ENCODE measurements at places on chromosomes 6 and 20. TPM values are rescaled to one million over a fixed set of nuclear protein-coding genes. Genes with fewer than 3 reads are reported as not detected.

DNA sequence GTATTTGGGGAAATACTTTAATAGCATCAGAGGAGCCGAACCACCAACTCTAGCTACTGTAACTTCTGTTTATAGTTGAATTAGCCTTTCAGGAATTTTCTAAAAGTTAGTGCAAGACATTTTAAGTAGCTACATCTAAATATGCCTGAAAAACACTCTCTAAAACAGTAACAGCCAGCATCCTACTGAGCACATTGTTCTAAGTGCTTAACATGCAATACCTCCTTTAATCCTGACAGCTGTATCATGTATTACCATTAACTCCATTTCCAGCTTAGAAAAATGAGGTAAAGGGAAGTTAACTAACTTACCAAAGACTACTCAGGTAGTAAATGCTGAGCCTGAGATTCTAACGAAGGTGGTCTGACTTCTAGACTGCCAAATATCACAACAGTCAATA is 120.7 kb downstream of the DST start:
- peaks cover 15% of the 10 kb centered on the region for H3K36me3 ChIP-seq
- H3K27me3 ChIP-seq, result no peaks in the 10 kb centered on the region
- H3K4me3 ChIP-seq, result no peak overlapping the region
- H3K4me1 ChIP-seq, result peaks cover 56% of the 10 kb centered on the region
- no peak overlapping the region for H3K27ac ChIP-seq
- DNase-seq, result no peak

DNA sequence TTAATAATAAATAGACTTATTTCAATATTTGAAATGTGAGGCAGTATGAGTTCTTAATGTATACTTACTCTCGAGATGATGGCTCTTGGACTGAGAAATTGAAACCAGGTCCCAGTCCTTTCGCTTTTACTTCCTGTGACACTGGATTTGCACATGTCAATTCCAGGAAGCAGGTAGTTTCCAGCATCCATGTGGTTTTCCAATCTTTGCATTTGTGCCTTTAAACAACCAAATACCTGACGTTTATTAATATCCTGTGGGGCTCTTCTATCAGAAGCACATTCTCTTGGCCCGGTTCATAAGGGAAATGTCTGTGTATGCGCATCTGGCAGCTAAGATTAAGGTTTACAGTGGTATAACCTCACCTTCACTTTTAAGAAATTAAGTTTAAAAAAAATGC is 13.1 kb downstream of the UTRN start:
- no peak overlapping the region for H3K4me3 ChIP-seq
- H3K27me3 ChIP-seq, result no peaks in the 10 kb centered on the region
- DNase-seq, result no peak
- H3K27ac ChIP-seq, result no peak overlapping the region
- peaks cover 46% of the 10 kb centered on the region for H3K4me1 ChIP-seq

GRCh38 chr6:123233336-123233735 is 237.3 kb downstream of the CLVS2 start:
- no peaks in the 10 kb centered on the region for H3K4me1 ChIP-seq
- H3K27me3 ChIP-seq, result peaks cover 15% of the 10 kb centered on the region

GRCh38 chr6:111668410-111668809 is 62.7 kb upstream of the TRAF3IP2 start:
- peaks cover 32% of the 10 kb centered on the region for H3K36me3 ChIP-seq
- H3K4me1 ChIP-seq, result peaks cover 19% of the 10 kb centered on the region
- no peak overlapping the region for H3K27ac ChIP-seq
- no peak for DNase-seq
- no peak overlapping the region for H3K4me3 ChIP-seq
- no peaks in the 10 kb centered on the region for H3K27me3 ChIP-seq

GRCh38 chr6:163667372-163668060 is 253.0 kb downstream of the QKI start:
- no peaks in the 10 kb centered on the region for H3K36me3 ChIP-seq
- peak overlapping the region; percentile 25 for H3K27ac ChIP-seq
- H3K4me3 ChIP-seq, result no peak overlapping the region
- H3K4me1 ChIP-seq, result peaks cover 9% of the 10 kb centered on the region

DNA sequence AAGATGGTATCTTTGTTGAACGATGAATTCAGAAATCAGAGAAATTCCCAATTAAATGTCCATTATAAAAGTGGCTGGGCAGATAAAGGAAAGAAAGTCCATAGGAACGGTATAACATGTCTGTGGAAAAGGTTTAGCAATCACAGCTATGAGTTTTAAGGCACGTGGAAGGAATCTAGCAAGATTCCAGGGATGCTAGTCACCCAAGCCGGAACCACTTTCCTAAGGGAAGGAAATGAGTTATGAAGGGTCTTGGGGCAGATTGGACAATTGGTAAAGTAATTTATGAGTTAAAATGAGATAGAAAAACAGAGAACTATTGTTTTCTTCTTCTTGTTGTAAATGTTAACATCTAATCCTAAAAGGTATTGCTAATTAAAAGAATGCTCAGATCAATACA is 384.8 kb downstream of the ADGRB3 start:
- no peaks in the 10 kb centered on the region for H3K36me3 ChIP-seq
- no peaks in the 10 kb centered on the region for H3K27me3 ChIP-seq
- no peak overlapping the region for H3K4me3 ChIP-seq
- no peak overlapping the region for H3K27ac ChIP-seq

DNA sequence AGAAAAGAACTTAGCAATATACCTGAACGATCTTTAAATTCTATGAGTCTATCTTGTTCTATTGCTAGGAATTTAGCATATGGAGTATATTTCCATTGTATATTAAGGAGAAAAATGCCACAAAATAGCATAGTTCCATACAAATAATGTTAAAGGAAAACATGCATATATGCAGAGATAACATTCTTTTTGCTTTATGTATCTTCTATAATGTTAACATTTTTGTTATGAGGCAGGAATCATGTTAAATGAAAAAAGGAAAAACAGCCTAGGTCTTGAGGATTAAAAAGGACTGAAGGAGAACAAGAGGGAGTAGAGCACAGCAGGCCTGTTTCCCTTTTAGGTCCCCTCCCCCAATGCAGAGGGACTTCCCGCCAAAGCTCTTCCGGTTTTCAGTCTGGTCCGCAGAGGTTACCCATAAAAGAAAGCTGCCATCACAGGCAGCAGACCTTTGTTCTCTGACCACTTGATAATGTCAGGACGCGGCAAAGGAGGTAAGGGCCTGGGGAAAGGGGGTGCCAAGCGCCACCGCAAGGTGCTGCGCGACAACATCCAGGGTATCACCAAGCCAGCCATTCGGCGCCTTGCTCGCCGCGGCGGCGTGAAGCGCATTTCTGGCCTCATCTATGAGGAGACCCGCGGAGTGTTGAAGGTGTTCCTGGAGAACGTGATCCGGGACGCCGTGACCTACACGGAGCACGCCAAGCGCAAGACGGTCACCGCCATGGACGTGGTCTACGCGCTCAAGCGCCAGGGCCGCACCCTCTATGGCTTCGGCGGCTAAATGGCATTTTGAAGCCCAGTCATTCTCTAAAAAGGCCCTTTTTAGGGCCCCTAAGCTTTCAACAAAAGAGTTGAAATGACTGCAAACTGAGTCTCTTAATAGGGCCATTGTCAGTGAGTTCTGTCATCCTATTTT is 108.4 kb upstream of the PRSS16 start:
- no peaks in the 10 kb centered on the region for H3K27me3 ChIP-seq
- H3K36me3 ChIP-seq, result no peaks in the 10 kb centered on the region
- H3K4me3 ChIP-seq, result peak overlapping the region; percentile 94
- H3K27ac ChIP-seq, result peak overlapping the region; percentile 92
- peaks cover 41% of the 10 kb centered on the region for H3K4me1 ChIP-seq
- no peak for DNase-seq

GRCh38 chr6:91608428-91608827 is 1021.6 kb upstream of the MAP3K7 start:
- no peak for DNase-seq
- H3K4me3 ChIP-seq, result no peak overlapping the region
- H3K27me3 ChIP-seq, result no peaks in the 10 kb centered on the region
- no peaks in the 10 kb centered on the region for H3K36me3 ChIP-seq
- no peak overlapping the region for H3K27ac ChIP-seq

GRCh38 chr6:33904050-33904746 is 100.4 kb upstream of the MLN start:
- no peaks in the 10 kb centered on the region for H3K4me1 ChIP-seq
- no peaks in the 10 kb centered on the region for H3K36me3 ChIP-seq
- peaks cover 47% of the 10 kb centered on the region for H3K27me3 ChIP-seq
- no peak overlapping the region for H3K27ac ChIP-seq

GRCh38 chr20:8215361-8215781 is 83.3 kb downstream of the PLCB1 start:
- DNase-seq, result no peak
- peaks cover 39% of the 10 kb centered on the region for H3K4me1 ChIP-seq
- H3K36me3 ChIP-seq, result no peaks in the 10 kb centered on the region
- H3K27me3 ChIP-seq, result no peaks in the 10 kb centered on the region
- H3K27ac ChIP-seq, result no peak overlapping the region

Gene NXT1
- total RNA-seq, result 16.9 TPM

Gene PAX1
- not detected for total RNA-seq

Gene PACRG
- 2.5 TPM for total RNA-seq

Gene PCSK2
- total RNA-seq, result not detected

Measured in chondrocyte (in vitro differentiated cells).